ENCODE measurements at places on chromosomes 5 and 9.

GRCh38 chr9:94792511-94792910, 66.0 kb downstream of the AOPEP start:
- no peak for DNase-seq

DNA sequence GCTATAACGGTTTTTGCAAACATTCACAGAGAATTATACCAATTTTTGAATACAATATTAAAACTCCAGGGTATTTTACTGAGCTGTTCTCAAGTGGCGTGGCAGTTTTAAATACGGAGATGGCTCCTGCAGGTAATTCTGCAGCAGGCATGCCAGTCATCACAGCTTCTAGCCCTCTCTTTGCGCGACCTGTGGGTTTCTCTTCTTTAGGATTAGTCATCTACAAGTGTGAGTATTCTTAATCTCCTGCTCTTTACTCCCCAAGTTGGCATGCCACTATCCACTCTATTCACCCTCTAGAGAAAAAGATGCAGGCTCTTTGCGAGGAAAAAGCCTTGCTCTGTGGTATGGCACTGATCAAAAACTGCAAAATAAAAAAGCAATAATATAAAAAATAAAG, 43.9 kb downstream of the ANKRD31 start:
- DNase-seq, result no peak

- DNase-seq, result no peak
Observed at GRCh38 chr5:570886-571285, 41.3 kb upstream of the CEP72 start.

DNA sequence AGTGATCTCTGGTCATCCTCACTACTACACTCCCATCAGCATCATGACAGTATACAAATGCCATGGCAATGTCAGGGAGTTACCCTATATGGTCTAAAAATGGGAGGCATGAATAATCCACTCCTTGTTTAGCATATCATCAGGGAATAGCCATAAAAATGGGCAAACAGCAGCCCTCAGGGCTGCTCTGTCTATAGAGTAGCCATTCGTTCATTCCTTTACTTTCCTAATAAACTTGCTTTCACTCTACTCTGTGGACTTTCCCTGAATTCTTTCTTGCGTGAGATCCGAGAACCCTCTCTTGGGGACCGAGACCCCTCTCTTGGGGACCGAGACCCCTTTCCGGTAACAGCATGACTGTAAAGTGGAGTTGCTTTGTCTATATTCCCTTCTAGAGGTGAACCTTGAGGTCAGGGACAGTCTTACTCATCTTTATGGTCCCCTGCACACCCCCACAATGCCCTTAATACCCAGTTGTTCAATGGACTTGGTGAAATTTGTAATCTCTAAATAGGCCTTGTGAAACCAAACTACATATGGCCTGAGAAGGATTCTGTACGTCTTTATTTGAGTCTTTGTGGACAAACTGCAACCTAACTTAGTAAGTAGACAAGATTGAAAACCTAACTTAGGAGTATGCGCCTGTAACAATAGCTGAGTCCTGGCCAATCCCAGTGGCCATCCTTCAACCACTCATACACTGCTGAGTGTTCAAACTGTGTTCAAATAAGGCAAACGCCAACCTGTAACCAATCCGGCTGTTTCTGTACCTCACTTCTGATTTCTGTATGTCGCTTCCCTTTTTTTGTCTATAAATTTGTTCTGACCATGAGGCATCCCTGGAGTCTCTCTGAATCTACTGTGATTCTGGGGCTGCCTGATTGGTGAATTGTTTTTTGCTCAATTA, 32.3 kb upstream of the UBTD2 start:
- DNase-seq, result no peak

- DNase-seq, result peak; percentile 87
Observed at GRCh38 chr5:87268126-87268969, 665 bp downstream of the RASA1 start.

- no peak for DNase-seq
Observed at GRCh38 chr9:37675661-37676060, 24.9 kb downstream of the FRMPD1 start.

DNA sequence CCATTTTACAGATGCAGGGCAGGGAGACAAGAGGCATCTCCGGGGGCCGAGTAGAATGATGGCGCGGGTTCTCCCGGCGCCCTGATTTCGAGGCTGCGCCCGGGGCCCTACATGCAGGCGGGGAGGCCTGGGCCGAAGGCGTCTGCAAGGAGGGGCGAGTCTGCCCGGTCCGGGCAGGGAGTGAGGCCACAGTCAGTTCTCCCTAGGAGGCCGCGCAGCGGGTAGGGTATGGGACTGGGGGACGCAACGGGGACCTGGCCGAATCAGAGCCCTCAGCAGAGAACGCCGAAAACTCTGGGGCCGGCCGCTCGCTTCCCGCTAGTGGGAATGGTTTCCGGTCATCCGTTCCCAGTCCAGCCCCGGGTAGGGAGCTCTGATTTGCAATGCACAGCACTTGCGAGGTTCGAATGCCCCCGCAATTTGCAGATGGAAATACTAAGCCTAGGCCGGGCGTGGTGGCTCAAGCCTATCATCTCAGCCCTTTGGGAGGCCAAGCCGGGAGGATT, 6.4 kb downstream of the TLX3 start:
- no peak for DNase-seq

GRCh38 chr5:79512471-79513307, 1.2 kb downstream of the HOMER1 start:
- DNase-seq, result no peak

GRCh38 chr9:6218099-6218502, 2.5 kb downstream of the IL33 start:
- peak; percentile 72 for DNase-seq

Data from stomach (tissue), 19 donors.